Activated CD4-positive, CD25-positive, alpha-beta regulatory T cell (primary cell): ENCODE measurements at places on chromosomes 4 and X.

DNA sequence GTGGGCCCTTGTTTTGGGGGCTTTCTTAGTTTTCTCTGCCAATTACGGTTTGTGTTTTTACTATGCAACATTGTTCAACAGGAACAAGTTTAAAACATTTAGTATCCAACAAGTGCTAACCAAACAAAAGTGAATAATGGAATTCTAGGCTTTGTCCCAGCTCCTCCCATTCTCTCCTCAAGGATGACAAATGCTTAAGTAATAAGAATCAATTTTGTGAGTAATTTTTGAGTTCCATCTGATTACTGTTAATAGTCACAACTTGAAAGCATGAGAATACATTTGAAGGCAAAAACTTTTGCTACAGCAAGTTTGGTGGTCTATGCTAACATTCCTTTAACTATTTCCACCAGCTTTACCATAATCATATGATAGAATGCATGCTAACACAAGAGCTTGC is 78.1 kb upstream of the HPGD start:
- DNase-seq: no peak

- no peak for DNase-seq
Measured at GRCh38 chrX:23954396-23954795, 46.6 kb downstream of the CXorf58 start.

DNA sequence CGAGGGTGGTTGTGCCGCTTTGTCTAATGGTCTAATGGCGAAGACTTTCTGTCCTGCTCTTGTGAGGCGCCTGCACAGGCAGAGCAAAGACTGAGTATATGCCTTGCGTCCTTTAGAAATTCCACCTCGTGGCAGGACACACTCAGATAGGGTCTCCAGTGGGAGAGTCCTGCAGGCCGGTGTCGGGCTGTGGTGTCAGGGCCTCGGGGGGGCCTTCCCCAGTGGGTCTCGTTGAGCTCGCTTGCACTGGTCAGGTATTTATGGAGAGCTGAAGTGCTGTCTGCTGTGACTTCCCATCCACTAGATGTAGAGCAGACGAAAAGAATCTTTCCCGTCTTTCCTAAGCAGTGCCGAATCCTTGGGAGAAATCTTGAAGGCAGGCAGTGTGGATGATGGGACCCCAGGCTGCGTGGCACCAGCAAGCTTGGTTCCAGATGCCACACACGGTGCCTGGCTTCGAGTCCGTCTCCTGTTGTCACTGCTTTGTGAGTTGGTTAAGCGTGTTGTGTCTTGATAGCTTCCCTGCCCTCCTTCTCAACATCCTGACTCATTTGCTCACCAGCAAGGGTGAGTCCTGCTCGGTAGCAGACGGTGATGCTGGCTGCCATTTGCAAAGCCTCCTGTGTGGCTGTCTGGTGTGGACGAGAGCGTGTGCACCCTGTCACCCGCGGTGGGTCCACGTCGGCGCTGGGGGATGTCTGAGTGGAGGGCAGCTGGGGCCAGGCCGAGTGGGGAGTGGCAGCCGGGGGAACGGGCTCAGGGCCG is 20.5 kb downstream of the MAEA start:
- DNase-seq: no peak

GRCh38 chr4:176800891-176801534 is 8.3 kb upstream of the VEGFC start:
- DNase-seq: no peak

DNA sequence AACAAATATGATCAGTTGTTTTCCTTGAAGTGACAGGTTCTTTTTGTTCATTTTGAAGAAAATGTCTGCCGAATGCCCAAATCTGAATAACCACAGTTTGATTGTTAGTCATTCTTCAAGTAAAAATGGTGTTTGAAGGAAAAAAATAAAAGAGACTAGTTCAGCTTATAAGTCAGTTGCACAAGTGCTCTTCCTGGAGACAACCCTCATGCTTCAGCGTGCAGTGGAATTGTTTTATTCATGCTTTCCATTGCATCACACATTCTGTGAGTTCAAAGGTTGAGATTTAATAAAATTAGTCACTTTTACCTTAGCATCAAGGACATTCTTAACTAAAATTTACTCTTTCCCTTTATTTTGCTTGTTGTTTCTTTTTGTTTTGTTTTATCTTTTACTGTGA is 404.9 kb downstream of the ZNF674 start:
- DNase-seq: no peak

DNA sequence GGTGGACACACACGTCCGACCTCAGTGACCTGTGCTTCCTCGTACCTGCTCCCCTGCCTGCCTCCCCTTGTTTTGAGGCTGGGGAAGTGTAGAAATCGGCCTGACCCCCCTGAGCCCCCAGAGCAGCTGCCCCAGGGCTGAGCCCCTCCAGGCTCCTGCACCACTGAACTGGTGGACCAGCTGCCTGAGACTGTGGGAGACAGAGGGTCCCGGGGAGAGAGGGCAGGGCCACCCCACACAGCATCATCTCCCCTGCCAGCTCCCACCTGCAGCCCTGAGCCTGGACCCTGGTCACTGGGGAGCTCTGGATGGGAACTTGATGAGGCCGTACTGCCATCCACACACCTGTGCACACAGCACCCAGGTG is 15.0 kb upstream of the NAT8L start:
- no peak for DNase-seq

- no peak for DNase-seq
Measured at GRCh38 chr4:123562994-123563750, 166.6 kb downstream of the SPRY1 start.

DNA sequence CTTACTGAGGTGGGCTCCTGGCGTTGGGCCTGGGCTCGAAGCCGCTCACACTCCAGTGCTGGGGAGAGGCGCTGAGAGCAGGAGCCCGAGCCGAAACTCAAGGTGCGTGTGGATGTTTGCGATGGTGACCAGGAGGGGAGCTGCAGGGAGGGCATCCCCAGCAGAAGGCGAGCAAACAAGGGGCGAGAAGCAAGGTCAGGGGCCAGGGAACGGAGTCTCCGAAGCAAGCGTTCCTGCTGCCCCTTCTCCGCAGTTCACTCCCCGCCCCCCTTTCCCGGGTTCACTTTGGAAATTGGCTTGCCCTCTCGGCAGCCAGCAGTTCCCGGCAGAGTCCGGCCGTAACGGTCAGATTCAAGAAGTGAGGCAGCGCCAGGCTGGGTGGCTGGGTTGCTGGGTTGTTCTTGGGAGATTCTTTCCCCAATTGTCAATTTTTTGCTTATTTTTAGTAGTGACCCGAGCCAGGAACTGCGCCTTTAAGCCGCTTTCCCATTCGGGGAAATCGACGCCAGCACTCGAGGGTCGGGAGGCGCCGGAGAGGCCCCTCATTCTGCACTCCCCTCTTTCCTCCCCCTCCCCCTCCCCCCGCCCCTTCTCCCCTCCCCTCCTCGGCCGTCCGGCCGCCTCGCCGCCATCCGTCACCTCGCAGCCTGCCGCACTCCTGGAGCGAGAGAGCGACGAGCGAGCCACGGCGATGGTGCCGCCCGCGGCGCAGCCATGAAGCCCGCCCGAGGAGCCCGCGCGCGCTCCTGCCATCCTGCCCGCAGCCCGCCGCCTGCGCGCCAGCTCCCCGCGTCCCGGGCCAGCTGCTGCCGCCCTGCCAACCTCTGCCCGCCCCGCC is at the start of gene FRMPD3:
FRMPD3 (plus strand) TSS at position 655 of the 838 bp plus-strand sequence. CDS start 76,937 bp downstream, outside the sequence.
- DNase-seq: no peak

- DNase-seq: no peak
Measured at GRCh38 chr4:152509595-152510225, 26.2 kb downstream of the FBXW7 start.

- no peak for DNase-seq
Measured at GRCh38 chrX:63613531-63614028, 171.4 kb downstream of the ARHGEF9 start.

- DNase-seq: no peak
Measured at GRCh38 chr4:3307486-3307885, 14.7 kb downstream of the RGS12 start.

GRCh38 chr4:52094376-52095145 is 43.5 kb downstream of the SPATA18 start:
- no peak for DNase-seq

GRCh38 chr4:26762650-26763049 is 98.0 kb upstream of the STIM2 start:
- no peak for DNase-seq

GRCh38 chrX:118976599-118977340 is 2.4 kb downstream of the LONRF3 start:
- DNase-seq: no peak

GRCh38 chr4:95507147-95507546 is 41.6 kb downstream of the UNC5C start:
- no peak for DNase-seq

- DNase-seq: no peak
Measured at GRCh38 chr4:24241511-24241910, 342.8 kb downstream of the DHX15 start.

GRCh38 chr4:128277856-128278255 is 9.8 kb downstream of the PGRMC2 start:
- DNase-seq: no peak

- no peak for DNase-seq
Measured at GRCh38 chr4:82371497-82371896, 2.3 kb downstream of the HNRNPD start.

GRCh38 chrX:21658152-21658737 is at the start of gene KLHL34:
KLHL34 (minus strand) TSS chrX:21658330; CDS start chrX:21657788, 542 bp downstream.
- no peak for DNase-seq

- DNase-seq: no peak
Measured at GRCh38 chr4:120809518-120809917, 113.0 kb downstream of the PRDM5 start.

GRCh38 chr4:38002451-38003071 is 42.4 kb downstream of the PTTG2 start:
- no peak for DNase-seq

DNA sequence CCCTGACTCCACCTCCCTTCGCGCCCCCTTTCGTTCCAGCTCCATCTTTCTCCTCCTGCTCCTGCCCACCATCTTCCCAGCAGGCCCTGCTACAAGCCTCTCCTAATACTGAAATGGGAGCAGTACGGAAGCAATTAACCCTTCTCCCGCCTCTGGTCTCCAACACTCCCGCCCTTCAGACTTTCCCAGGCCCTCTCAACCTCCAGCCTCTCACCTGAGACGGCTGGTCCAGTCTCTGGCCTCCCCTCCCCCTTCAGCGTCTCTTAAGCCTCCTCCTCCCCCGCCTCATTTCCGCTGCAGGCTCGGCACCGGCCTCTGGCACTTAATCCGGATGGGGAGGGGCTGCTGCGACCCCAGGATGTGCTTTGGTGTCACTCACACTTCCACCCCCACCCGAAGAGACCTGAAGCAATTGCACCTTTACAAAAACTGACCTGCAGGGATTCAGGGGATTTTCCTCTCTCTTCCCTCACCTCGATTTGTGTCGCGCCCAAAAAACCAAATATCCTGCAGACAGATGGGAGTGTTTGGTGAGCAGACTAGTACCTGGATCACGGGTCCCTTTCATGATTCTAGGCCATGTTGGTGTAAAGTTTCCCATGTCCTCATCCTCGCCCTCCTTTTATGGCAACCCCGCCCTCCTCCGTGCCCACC is 657 bp downstream of the TCEAL8 start:
- DNase-seq: no peak

GRCh38 chr4:131447883-131448282 is 1701.2 kb upstream of the PCDH10 start:
- DNase-seq: no peak

- DNase-seq: no peak
Measured at GRCh38 chr4:145830699-145831098, 107.9 kb downstream of the ZNF827 start.

- DNase-seq: no peak
Measured at GRCh38 chrX:106606571-106606970, 5.2 kb upstream of the RADX start.

DNA sequence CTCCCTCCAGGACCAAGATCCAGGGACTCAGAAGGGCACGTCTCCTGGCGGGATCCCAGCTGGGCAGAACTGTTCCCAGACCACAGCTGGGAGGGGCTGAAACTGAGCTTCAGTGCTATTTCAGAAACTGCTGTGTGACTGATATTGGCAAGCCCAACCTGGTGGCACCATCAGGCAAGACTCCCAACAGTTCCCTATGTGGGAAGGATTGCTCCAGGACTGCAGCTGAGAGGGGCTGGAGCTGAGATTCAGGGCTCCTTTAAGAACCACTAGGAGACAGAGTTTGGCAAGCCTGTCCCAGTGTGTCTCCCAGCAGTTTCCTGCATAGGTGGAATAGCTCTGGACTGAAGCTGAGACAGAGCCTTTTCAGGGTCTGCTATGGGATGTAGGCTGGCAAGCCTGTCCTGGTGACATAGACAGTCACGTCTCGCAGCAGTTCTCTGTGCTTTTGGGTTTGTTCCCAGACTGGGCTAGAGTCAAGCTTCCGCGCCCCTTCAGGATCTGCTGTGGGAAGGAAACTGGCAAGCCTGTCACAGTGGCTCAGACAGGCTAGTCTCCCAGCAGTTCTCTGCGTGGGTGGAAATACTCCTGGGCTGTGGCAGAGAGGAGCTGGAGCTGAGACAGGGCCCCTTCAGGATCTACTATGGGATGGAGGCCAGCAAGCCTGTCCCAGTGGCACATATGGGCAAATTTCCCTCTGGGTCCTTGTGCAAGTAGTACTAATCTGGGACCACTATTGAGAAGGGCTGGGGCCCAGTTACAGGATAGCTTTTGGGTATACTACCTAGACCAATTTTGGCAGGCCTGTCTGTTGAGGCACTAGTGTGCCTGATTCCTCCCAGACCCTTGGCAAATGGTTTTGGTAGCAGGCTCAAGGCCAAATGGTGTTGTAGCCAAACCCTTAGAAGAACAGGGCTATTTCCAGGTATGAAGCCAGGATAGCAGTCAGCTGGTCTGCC is 20.2 kb upstream of the MED14 start:
- no peak for DNase-seq

DNA sequence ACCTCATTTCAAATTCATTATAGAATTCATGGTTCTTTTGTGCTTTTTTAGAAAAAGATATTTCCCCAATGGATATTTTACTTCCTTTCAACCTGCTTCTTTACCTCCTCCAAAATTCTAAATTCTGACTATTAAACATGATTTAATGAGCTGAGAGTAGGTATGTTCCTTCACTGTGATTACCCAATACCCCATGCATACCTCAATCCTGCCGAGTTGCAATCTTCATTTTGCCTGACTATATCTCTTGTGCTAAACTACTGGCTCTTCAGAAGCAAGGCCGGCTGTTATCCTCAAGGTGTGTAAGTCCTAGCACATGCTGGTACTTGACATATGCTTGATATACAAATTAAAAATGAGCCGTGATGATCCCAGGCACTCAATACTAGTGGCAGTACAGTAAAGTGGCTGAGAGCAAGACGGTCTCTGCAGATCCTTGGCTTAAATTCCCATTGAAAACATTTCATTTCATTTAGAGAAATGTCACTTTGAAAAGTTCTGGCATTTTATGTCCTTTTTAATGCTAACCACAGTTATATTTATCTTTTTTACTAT is 320.4 kb downstream of the KCNIP4 start:
- DNase-seq: no peak

DNA sequence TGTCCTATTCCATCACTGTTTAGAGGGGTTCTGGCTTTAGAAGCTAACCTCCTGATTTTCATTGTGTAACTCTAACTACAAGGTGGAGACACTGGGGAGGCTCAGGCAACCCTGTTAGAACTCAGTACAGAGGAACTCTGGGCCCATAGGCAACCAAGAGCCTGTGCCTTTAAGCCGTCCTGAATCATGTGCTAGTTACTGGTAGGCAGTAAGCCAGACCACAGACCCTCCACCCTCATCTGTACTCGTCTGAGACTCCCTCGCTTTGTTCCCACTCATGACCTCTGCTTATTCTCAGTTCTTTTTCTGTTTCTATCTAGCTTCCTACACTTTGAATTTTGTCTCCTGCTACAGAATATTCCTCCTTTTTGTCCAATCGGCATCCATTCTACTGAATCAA is 31.4 kb downstream of the TBC1D1 start:
- no peak for DNase-seq
